ENCODE measurements at places on chromosomes 5 and 9.

DNA sequence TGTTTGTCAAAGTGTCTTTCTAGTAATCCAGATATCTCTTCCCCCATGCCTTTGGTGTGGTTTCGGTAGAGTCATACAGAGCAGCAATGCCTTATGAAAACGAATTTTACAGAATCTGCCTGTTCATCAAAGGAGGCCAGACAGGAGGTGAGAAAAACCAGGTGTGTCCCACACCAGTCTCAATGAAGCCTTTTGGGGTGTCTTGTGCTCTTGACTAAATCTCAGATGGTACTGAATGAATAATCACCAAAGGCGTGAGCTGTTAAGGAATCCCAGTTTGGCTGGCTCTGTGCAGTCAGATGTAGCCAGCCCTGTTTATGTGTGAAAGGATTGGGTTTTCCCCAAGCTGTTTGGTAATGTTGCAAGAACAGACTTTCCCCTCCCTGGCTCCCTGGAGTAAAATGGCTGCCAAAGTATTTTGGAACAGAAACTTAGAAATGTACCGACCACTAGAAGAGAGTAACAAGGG lies 70.8 kb upstream of the CDKN2B start:
- no peak for DNase-seq

- no peak for DNase-seq
These were observed 652.0 kb downstream of the MTRR start for GRCh38 chr5:8520917-8521316.

DNA sequence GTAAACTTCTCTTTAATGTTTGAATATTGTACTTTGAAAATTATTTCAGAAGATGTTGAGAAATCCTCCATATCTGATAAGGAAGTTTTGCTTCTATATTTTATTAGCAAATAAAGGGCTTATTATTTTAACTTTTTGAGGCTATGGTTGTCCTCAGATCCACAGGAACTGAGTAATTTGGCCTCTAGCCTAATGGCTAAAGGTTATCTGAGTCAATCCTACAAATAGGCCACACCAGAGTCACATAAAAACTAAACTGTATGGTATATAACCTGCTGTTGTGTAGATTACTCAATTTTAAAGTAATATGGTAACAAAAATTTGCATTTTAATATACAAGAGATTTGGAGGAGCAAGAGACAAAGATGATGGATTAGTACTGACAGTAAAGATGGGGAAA lies 549.2 kb upstream of the GRAMD2B start:
- DNase-seq: no peak

DNA sequence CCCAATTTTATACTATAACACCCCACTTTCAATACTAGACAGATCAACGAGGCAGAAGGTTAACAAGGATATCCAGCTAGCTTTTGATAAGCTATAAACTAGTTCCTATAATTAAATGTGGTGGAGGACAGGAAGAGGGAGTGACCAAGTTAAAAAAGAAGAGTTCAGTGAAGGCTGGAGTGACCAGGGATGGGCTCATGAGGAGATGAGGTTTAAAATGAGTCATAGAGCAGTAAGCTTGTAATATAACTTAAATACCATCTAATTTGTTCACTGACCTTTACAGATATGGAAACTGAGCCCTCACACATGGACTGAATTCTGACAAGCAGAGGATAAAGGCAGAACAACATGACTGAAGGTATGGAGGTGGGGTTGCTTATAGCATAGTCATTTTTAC lies 284.5 kb downstream of the SPATA31D1 start:
- no peak for DNase-seq

DNA sequence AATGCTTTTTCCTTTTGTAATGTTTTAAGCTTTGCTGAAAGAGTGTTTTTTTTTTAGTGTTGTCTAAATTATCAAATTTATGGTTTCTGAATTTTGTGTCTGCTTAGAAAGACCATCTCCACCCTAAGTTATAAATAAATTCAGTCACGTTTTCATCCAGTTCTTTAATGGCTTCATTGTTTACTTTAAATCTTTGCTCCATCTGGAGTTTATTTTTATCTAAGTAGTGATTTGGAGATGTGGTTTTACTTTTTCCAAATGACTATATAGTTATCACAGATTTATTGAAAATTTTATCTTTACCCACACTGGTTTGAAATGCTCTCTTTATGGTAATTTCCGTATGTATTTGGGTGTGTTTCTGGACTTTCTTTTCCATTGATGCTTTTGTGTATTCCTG lies 577.2 kb upstream of the ZNF608 start:
- no peak for DNase-seq

DNA sequence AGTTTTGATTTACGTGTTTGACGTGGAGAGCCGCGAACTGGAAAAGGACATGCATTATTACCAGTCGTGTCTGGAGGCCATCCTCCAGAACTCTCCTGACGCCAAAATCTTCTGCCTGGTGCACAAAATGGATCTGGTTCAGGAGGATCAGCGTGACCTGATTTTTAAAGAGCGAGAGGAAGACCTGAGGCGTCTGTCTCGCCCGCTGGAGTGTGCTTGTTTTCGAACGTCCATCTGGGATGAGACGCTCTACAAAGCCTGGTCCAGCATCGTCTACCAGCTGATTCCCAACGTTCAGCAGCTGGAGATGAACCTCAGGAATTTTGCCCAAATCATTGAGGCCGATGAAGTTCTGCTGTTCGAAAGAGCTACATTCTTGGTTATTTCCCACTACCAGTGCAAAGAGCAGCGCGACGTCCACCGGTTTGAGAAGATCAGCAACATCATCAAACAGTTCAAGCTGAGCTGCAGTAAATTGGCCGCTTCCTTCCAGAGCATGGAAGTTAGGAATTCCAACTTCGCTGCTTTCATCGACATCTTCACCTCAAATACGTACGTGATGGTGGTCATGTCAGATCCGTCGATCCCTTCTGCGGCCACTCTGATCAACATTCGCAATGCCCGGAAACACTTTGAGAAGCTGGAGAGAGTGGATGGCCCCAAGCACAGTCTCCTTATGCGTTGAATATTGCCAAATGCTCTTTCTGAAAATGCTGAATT lies 850 bp downstream of the RRAGA start:
- DNase-seq: no peak

GRCh38 chr5:107541400-107541799 lies 129.3 kb downstream of the EFNA5 start:
- no peak for DNase-seq

- no peak for DNase-seq
These were observed 2.4 kb downstream of the ANKRD31 start for GRCh38 chr5:75234251-75234650.

DNA sequence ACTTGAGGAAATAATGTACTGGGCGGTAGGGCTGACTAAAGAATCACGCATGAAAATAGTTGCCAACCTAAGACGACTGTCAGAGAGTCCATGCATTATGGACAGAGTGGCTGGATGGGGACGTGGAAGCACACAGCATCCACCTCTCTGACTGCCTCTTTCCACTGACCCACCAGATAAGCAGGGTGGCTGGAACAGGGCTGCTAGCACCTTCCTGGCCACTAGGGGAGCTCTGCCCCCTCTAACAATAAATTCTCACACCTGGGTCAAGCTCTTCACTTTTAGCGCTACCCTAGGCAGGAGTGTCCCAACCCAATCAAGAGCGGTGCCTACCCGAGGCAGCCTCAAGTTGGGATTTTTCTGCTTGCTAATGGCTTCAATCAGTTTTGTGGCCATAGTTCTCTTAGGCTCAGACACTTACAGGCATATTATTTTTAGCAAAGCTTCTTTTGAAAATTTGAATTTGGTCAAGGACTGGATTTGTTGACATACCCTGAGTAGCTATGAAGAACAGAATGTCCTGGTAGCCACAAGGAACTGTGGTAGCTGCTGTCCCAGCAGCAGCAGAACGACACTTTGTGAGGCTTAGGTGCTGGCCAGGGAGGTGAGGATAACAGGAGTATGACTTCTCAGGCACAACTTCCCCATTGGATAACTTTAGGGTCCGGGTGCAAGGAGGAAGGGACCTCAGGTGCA lies 6.9 kb upstream of the TPM2 start:
- peak; percentile 20 for DNase-seq

GRCh38 chr9:98805506-98806272 lies 1.8 kb upstream of the GALNT12 start:
- DNase-seq: no peak

DNA sequence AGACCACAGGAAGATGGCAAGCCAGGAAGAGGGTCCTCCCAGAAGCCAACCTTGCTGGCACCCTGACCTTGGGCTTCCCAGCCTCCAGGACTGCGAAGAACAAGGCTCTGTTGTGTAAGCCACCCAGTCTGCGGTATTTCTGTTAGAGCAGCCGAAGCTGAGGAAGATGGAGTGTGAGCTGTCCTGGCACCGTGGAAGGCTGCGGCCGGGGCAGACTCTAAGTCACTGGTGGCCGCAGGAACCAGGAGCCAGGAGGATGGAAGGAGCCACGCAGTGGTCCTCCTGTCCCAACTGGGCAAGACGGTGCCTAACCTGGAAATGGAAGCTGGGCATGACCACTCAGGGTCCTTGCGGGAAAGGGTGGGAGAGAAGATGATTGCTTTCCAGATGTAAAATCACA lies 89.1 kb downstream of the ZNF354C start:
- DNase-seq: no peak

DNA sequence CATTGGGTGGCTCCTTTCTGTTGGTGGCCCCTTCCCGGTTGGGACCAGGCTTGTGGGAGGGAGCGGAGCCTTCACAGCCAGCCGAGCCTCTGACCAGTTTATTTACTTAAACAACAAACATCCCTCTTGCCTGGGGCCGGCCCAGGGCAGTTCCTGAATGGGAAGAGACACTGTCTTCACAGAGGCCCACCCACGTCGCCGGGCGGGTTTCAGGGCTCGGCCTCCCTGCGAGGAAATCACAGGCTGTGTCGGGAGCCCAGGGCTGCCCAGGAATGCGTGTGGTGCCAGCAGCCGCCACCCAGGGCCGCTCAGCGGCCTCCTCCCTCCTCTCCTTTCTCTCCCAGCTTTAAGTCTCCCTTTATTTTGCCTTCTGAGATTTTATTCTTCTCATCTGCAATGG lies 132.5 kb downstream of the HSD17B3 start:
- no peak for DNase-seq

DNA sequence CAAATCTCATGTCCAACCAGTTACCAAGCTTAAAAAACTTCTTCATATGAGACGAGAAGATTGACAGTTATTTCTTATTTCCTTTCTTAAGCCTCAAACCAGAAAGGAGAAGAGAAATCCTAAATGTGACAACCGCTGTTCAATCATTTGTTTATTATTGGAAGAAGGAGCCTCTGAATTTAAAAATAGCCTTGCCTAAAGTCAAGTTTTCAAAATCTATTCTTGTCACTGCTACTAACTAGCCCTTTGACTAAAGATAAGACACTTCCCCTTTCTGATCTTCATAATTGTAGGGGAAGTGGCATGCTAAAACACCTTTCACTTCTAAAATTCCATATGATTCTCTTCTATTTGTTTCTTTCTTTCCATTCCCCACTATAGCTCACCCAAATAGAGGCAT lies 106.2 kb upstream of the EMB start:
- no peak for DNase-seq

DNA sequence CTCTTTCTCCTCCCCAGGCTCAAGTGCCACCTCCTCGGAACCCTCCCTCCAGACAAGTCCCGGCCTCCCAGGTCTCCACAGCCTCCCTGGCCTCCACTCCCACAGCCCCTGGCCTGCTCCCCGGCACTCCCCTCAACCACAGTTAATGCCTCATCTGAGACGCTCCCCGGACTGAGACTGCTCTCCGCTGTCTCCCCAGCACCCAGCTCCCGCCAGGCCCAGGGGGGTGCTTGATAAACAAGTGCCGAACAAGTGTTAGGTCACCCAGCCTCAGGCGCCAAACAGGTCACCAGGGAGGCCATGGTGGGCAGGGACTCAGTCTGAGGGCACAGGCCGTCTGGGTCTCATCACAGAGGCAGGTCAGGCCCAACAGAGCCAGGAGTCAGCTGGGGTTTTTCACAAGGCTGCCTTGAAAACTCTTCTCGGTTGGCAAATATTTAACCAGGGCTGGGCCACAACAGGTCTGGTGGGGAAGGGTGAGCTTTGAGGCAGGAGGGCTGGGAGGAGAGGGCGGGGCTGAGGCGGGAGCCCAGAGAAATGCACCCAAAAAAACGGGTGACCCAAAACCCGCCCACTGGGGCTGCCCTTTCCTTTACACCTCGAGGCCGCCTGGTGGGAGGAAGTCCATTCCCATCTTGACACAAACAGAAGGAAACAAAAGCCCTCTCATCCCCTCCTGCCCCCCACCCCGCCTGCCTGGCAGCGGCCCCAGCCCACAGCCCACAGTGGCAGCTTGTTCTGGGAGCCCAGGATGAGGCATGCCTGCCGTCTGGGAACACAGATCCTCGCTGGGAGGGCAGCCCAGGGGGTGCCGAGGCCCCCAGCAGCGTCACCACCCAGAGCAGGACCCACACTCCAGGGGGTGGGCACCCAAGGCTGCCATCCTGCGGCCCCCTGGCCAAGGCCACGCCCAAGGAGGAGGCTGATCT lies 66.6 kb upstream of the STXBP1 start:
- DNase-seq: no peak

- no peak for DNase-seq
These were observed 199.3 kb upstream of the ADAMTSL1 start for GRCh38 chr9:18274693-18275092.

- no peak for DNase-seq
These were observed 76.6 kb upstream of the CCDC152 start for GRCh38 chr5:42680046-42680445.

DNA sequence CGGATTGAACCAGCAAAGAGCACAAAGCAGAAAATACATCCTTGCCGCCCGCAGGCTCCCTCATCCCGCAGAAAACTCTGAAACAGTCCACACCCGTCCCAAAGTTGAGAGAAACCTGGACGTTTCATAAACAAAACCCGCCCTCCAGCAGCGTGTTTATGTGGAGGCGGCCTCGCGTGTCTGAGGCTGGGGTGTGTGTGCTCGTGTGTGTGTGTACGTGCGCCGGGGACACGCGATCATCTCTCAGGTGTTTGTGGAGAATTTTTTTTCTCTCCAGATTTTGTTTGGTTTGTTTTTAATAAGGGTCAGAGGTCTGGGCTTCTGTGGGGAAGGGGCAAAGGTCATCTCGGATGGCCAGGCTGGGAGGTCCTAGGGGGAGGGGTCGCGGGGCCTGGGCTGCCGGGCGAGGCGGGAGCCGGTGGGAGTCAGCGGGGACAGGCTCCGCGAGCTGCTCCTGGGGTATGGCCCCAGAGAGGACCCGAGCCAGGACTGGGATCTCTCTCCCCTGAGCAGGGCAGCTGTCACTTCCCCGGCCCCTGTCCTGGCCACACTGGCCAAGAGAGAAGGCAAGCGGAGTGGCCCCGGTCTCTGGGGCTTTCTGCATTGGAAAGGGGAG lies 206.4 kb downstream of the C9orf50 start:
- DNase-seq: no peak

DNA sequence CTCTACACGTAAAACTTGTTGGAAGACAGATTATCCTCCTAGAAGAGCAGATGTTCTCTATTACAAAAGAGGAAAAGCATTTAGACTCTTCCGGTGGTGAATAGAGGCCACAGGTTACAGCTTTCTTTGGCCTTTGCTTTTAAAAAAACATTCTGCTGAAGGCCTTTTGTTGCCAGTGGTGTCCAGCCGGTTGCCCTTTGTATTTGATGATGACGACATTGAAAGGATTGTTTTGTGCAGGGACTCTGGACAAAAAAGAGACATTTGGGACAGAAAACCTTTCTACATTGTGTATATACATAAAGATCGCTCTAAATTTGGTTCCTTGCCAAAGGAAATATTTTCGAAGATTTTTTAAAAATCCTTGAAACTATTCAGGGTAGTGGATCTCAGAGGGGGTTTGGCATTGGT lies 180.3 kb downstream of the C9orf152 start:
- DNase-seq: peak; percentile 66

All from NCI-H748 treated with DMSO at 0.1 percent for 48 hours (cell line).